NCI-H2029 (cell line): ENCODE measurements at places on chromosomes 7 and 10.
A peak's percentile ranks its signal among the peaks of the same experiment; 100 is the strongest.

DNA sequence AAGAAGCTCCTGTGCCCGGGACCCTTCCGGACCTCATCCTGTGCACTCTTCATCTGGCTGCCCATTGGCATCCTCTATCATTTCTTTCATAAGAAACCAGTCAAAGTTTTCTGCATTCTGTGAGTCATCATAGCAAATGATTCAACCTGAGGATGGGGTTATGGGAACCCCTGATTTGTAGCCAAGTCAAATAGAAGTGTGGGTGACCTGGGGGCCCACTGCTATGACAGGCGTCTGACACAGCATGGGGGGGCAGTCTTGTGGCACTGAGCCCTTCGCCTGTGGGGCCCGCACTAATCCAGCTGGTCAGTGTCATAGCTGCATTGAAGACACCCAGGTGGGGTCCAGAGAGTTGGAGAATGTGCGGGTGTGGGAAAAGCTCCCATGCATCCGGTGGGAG is 230.4 kb downstream of the USP6NL start:
- no peak for DNase-seq

- DNase-seq, result peak; percentile 36
These were observed 754.6 kb downstream of the AUTS2 start for GRCh38 chr7:70352906-70353305.

- no peak for DNase-seq
These were observed 8.5 kb upstream of the DGKB start for GRCh38 chr7:14911077-14911476.

- peak; percentile 63 for DNase-seq
These were observed 1.0 kb downstream of the LRCH4 start for GRCh38 chr7:100584683-100585510.

DNA sequence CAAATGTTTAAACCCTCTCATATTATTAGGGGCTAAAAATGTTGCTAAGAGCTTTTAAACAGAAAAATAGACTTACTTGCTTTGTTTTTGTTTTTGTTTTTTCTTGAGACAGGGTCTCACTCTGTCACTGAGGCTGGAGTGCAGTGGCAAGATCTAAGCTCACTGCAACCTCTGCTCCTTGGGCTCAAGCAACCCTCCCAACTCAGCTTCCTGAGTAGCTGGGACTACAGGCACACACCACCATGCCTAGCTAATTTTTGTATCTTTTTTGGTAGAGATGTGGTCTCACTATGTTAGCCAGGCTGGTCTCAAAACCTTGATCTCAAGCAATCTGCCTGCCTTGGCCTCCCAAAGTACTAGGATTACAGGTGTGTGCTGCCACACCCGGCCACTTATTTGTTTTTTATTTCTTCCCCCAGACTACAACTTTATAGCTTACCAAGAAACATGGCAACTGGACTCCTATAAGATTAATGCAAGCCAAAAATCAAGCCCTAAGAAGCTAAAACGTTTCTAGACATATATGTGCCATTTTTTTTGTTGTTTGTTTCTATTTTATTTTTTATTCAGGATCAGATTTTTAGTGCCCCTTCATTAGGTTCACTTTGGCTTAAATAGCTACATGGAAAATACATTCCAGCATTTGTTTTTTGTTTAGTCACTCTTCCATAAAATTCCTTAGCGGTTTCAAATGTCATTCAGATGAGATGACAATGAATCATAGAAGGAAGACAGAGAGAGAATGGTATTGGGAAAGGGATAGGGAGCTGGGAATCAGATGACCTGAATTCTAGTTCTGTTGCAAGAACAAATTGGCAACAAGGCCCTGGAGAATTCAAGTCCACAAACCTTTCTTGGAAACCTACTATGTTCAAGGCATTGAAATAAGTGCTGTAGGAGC is 163.4 kb upstream of the MKLN1 start:
- no peak for DNase-seq

GRCh38 chr7:114539575-114539974 is 125.0 kb downstream of the FOXP2 start:
- DNase-seq, result no peak

DNA sequence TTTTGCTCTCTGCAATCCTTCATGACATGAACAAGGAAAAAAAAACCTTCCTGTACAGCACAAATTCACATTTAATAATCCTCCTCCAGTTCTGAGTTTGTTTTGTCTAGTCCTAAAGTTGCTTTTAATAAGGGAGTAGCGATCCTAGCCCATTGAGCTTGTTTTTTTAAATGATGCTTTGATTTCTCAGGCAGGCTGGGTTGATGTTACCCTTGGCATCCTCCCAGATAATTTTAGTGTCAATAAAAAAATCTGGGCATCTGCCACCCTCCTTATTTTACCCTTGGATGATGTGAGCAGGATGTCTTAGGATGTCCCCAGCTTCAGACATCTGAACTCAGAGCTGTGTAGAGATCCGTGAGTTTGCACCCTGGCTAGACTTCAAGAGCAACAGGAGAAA is 33.9 kb upstream of the PROSER2 start:
- DNase-seq, result no peak

GRCh38 chr7:106354822-106355221 is 70.0 kb upstream of the NAMPT start:
- no peak for DNase-seq

GRCh38 chr7:76337147-76337546 is 21.6 kb downstream of the YWHAG start:
- DNase-seq, result no peak

GRCh38 chr10:63671317-63671937 is 150.2 kb downstream of the REEP3 start:
- no peak for DNase-seq

GRCh38 chr10:133466683-133467275 is 13.0 kb downstream of the SCART1 start:
- no peak for DNase-seq

DNA sequence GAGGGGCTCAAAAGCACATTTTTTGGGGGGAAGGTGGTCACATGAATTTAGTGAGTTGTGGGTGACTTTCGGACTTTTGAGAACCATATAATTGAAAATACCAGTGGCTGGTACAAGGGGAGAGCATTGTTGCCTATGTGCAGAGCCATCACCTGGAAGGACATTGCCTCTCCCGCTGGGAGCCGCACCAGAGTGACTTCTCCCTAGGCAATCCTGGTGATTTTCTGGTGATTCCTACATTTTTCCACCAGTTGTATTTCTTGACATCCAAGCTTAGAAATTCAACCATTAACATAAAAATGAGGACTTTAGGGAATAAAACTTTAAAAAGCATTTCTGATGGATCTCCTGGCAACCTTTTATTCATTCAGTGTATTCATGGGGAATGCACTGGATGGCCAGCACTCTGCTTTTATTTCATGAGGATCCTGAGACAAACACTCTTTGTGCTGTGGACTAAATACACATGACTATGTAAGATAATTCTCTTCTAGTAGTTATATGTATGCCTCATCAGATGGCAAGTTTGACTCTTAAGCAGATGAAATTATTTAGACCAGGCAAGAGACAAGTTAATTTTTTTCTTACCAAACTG is 41.8 kb upstream of the MKI67 start:
- no peak for DNase-seq

- no peak for DNase-seq
These were observed 87.2 kb upstream of the DUSP5 start for GRCh38 chr10:110410329-110411046.

- no peak for DNase-seq
These were observed 55.2 kb upstream of the DDC start for GRCh38 chr7:50620433-50620832.

DNA sequence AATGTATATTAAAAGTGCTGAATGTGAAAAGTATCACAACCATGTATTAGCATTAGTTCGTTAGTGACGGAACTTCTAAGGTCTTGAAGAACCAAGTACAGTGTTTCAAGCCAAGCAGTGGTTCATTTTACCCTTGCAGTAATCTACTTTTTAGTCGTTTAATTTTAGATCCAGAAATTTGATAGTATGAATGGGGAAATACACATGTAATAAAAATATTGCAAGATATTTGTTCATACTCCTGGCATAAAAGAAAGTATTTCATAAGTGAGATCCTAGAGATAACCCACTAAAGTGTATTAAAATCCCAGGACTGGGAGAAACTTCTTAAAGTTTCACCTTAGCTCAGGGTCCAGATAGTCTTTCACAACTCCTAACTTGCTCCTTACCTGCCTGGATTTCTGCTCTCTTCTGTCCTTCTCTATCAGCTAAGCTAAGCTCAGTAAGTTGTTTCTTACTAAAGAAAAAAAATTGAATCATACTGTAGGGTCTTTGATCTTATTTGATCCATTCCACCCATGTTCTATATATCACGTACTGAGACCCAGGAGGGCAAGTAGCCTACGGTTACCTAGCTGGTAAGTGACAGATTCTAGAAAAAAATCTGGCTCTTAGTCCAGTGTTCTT is 1.5 kb downstream of the BCAP29 start:
- no peak for DNase-seq

DNA sequence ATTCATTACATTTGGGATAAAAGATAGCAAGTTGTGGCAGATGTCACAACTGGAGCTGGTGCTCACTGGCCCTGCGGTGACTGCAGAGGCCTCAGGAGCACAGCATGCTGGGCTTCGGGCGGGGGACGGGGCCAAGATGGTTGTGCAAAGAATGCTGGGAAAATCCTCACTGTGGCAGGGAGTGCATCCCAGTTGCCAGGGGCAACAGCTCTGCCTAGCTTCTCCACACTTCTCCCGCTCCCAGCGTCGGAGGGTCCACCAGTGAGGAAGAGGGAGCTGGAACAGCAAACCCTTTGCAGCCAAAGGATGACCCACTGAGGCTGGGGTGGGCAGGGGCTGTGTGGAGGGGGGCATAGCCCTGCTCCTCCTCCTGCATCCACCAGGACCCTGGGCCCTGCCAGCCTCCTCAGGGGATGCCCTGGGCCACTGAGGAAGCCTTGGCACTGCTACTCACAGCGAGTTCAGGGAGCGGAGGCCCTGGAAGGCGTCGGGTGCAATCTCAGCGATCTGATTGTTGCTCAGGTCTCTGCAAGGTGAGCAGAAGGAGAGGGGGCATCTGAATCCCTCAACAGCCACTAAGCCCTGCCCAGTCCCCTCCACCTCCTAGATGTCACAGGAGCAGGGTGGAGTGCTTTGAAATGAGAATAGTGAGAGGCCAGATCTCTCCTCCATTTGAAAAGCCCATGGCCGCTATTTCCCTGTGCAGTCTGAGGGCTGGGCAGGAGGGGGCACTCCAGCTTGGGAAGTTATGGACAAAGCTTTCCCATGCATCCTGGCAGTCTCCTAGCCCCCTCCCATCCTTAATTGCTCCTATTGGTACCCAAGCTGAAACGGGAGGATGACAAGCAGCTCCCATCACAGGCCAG is 126.5 kb downstream of the SLIT1 start:
- no peak for DNase-seq

GRCh38 chr7:108094346-108094745 is 35.8 kb downstream of the LAMB4 start:
- DNase-seq, result no peak

DNA sequence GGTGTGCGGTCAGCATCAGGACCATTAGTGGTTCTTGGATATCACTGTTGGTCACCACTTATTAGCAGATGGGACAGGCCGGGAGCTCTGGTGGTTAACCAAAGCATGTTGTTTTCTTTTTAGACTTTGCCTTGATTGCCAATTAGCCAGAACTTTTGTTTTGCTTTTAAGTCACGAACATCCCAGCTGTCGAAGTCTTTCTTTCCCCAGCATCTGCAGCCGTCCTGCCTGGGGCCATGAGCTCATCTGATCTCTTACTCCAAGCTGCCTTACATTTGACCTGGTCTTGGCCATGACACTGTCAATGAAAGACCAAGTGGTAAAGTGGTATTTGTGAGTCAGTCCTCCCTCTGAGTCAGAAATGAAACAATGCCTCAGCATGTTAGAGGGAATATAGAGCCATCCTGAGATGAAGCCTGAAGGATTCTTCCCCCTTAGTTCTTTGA is 53.9 kb upstream of the CREB5 start:
- DNase-seq, result no peak

- DNase-seq, result no peak
These were observed 138.3 kb downstream of the CYP26A1 start for GRCh38 chr10:93211991-93212390.
